ENCODE measurements at places on chromosomes 16 and 17.

- no peak overlapping the region for H3K27ac ChIP-seq
- no peaks in the 10 kb centered on the region for H3K27me3 ChIP-seq
- no peak overlapping the region for H3K4me3 ChIP-seq
- H3K4me1 ChIP-seq = no peaks in the 10 kb centered on the region
These were observed 119.5 kb downstream of the PARN start for GRCh38 chr16:14510581-14510938.

GRCh38 chr17:79536212-79536840 lies 74.5 kb downstream of the RBFOX3 start:
- DNase-seq = no peak
- peaks cover 4% of the 10 kb centered on the region for H3K36me3 ChIP-seq
- H3K4me3 ChIP-seq = no peak overlapping the region
- H3K27me3 ChIP-seq = no peaks in the 10 kb centered on the region
- H3K27ac ChIP-seq = no peak overlapping the region

DNA sequence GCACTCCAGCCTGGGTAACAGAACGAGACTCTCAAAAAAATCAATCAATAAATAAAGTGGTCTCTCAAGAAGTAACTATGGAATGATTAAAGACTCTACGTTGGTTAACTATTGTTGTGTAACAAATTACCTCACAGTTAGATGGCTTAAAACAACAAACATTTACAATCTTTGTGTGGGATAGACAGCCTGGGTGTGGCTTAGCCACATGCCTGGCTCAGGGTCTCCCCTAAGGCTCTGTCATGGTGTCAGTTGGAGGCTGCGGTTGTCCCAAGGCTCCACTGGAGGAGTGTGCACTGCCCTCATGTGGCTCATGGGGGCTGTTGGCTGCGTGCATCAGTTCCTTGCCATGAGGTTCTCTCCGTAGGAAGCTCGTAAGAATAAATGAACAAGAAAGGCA lies 294.5 kb downstream of the SNX29 start:
- H3K27ac ChIP-seq = no peak overlapping the region
- no peaks in the 10 kb centered on the region for H3K27me3 ChIP-seq
- no peak for DNase-seq
- no peaks in the 10 kb centered on the region for H3K4me1 ChIP-seq
- no peaks in the 10 kb centered on the region for H3K36me3 ChIP-seq

DNA sequence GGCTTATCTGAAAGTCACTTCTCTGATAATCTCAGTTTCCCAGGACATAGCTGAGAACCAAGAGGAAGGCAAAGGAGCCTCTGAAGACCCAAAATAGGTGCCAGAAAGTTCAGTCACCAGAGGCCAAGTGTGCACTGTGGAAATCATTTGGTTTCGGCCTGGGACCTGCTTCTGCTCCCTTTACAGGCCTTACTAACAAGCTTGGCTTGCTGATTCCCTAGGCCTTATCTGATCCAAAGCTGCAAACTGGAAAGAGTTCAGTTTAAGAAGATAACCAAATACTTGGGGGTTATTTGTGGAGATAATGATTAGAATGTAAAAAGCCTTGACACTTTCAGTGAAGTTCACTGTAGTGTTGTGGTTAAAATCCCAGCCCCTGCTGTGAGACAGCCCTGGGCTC lies 17.0 kb downstream of the ITGA3 start:
- no peak overlapping the region for H3K4me3 ChIP-seq
- H3K27ac ChIP-seq = no peak overlapping the region
- H3K4me1 ChIP-seq = peaks cover 9% of the 10 kb centered on the region
- H3K27me3 ChIP-seq = peaks cover 6% of the 10 kb centered on the region
- no peak for DNase-seq

DNA sequence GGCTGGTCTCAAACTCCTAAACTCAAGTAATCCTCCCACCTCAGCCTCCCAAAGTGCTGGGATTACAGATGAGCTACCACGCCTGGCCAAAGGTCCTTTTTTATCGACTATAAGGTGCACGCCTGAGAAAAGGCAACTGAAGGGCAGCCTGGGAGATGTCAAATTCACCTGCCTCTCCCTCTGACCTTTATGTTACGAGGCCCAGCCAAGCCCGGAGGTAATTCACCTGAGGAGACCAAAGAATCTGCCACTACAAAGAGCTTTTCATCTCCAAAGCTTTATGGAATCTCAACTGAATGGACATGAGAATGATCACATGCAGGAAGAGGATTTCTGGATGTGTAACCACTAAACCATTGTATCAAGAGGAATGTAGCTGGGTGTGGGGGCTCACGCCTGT lies 37.2 kb downstream of the LYRM1 start:
- H3K36me3 ChIP-seq = no peaks in the 10 kb centered on the region
- H3K4me1 ChIP-seq = no peaks in the 10 kb centered on the region
- no peaks in the 10 kb centered on the region for H3K27me3 ChIP-seq
- H3K27ac ChIP-seq = no peak overlapping the region

GRCh38 chr16:57318240-57318970 lies 33.9 kb upstream of the PLLP start:
- H3K4me3 ChIP-seq = no peak overlapping the region
- no peak for DNase-seq
- H3K4me1 ChIP-seq = peaks cover 4% of the 10 kb centered on the region
- H3K36me3 ChIP-seq = no peaks in the 10 kb centered on the region

DNA sequence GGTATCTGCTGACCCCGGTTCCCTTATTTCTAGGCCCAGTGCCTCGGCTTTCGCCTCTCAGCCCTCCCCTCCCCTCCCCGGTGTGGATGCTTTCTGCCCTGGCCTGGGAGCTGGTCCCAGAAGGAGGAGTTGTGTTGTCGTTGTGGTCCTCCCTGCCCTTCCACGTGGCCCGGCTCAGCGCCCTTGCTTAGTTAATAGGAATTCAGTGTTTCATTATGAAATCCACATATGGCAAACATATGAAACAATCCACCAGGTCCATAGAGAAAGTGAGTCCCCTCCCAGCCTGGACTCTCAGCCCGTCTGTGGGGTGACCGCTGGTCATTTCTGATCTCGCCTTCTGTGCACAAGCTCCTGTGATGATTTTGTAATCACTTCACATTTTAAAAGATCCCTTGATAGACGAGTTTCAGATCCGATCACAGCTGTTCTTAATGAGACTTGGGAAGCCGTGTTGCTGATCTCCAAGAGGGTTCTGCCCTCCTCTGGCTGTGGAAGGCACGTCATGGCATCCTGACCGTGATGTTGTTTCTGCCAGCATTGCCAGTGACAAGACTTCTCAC lies 112.1 kb downstream of the BANP start:
- DNase-seq = no peak
- no peaks in the 10 kb centered on the region for H3K27me3 ChIP-seq
- H3K27ac ChIP-seq = no peak overlapping the region
- H3K4me1 ChIP-seq = peaks cover 41% of the 10 kb centered on the region
- H3K4me3 ChIP-seq = no peak overlapping the region

GRCh38 chr17:41437769-41438168 lies 3.0 kb downstream of the KRT38 start:
- DNase-seq = no peak
- no peak overlapping the region for H3K4me3 ChIP-seq
- H3K36me3 ChIP-seq = no peaks in the 10 kb centered on the region
- H3K27me3 ChIP-seq = no peaks in the 10 kb centered on the region
- H3K4me1 ChIP-seq = no peaks in the 10 kb centered on the region

- no peak overlapping the region for H3K27ac ChIP-seq
- H3K36me3 ChIP-seq = peaks cover 60% of the 10 kb centered on the region
- no peaks in the 10 kb centered on the region for H3K27me3 ChIP-seq
- H3K4me3 ChIP-seq = no peak overlapping the region
These were observed 12.5 kb downstream of the DHODH start for GRCh38 chr16:72021043-72021442.

DNA sequence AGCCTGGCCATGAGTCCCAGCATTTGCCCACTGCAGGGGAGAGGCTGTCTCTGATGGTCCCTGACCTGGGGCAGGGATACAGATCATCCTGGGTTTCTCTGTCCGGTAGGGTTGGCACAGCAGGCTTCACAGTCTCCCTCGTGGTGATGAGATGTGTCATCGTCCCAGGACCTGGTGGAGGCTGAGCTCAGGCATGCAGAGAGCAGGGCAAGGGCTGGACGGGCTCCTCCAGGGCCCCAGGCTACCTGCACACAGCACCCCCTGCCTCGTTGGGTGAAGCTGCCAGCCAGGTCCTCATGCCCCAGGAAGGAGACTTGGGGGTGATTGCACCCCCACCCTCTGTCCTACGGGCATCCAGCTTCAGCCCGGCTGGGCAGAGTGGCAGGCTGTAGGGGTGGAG lies 155.8 kb upstream of the GSE1 start:
- no peaks in the 10 kb centered on the region for H3K36me3 ChIP-seq
- peaks cover 45% of the 10 kb centered on the region for H3K4me1 ChIP-seq
- H3K27me3 ChIP-seq = no peaks in the 10 kb centered on the region

- no peaks in the 10 kb centered on the region for H3K4me1 ChIP-seq
- no peak for DNase-seq
- no peak overlapping the region for H3K4me3 ChIP-seq
- H3K36me3 ChIP-seq = peaks cover 14% of the 10 kb centered on the region
- no peak overlapping the region for H3K27ac ChIP-seq
These were observed 53.0 kb downstream of the GPRC5B start for GRCh38 chr16:19831678-19832077.

- no peak for DNase-seq
- H3K4me3 ChIP-seq = no peak overlapping the region
- H3K27ac ChIP-seq = no peak overlapping the region
- peaks cover 6% of the 10 kb centered on the region for H3K27me3 ChIP-seq
- H3K4me1 ChIP-seq = peaks cover 33% of the 10 kb centered on the region
- no peaks in the 10 kb centered on the region for H3K36me3 ChIP-seq
These were observed 55.3 kb upstream of the RBFOX3 start for GRCh38 chr17:79666111-79666510.

GRCh38 chr17:35167666-35168065 lies 20.0 kb downstream of the UNC45B start:
- H3K4me1 ChIP-seq = no peaks in the 10 kb centered on the region
- no peak overlapping the region for H3K4me3 ChIP-seq
- peaks cover 6% of the 10 kb centered on the region for H3K27me3 ChIP-seq
- no peak overlapping the region for H3K27ac ChIP-seq
- H3K36me3 ChIP-seq = no peaks in the 10 kb centered on the region

- no peaks in the 10 kb centered on the region for H3K36me3 ChIP-seq
- no peaks in the 10 kb centered on the region for H3K27me3 ChIP-seq
- H3K27ac ChIP-seq = no peak overlapping the region
- H3K4me1 ChIP-seq = no peaks in the 10 kb centered on the region
- no peak overlapping the region for H3K4me3 ChIP-seq
These were observed 288.9 kb upstream of the CDH11 start for GRCh38 chr16:65410801-65411200.

- peaks cover 62% of the 10 kb centered on the region for H3K4me1 ChIP-seq
- DNase-seq = no peak
- no peaks in the 10 kb centered on the region for H3K27me3 ChIP-seq
- H3K4me3 ChIP-seq = no peak overlapping the region
- peak overlapping the region; percentile 87 for H3K27ac ChIP-seq
These were observed 16.3 kb upstream of the BCAR1 start for GRCh38 chr16:75267631-75268264.

GRCh38 chr16:70575376-70575775 lies 51.8 kb downstream of the SF3B3 start:
- H3K4me1 ChIP-seq = peaks cover 10% of the 10 kb centered on the region
- H3K27me3 ChIP-seq = no peaks in the 10 kb centered on the region
- DNase-seq = no peak
- H3K36me3 ChIP-seq = peaks cover 37% of the 10 kb centered on the region
- no peak overlapping the region for H3K4me3 ChIP-seq
- H3K27ac ChIP-seq = no peak overlapping the region

- no peaks in the 10 kb centered on the region for H3K36me3 ChIP-seq
- no peak overlapping the region for H3K4me3 ChIP-seq
- H3K4me1 ChIP-seq = peaks cover 25% of the 10 kb centered on the region
- DNase-seq = no peak
These were observed 969 bp upstream of the CETP start for GRCh38 chr16:56960681-56961281.

DNA sequence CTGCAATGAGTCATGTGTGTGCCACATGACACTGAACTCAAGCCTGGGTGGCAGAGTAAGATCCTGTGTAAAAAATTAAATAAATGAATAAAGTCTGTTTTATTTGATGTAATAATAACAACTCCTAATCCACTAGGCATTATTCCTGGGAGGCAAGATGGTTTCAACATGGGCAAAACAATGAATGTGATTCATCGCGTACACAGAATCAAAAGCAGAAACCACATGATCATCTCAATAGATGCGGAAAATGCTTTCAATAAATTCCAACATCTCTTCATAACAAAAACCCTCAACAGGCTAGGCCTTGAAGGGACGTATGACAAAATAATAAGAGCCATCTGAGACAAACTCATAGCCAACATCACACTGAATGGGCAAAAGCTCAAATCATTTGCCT lies 195.4 kb downstream of the CDH11 start:
- H3K27me3 ChIP-seq = no peaks in the 10 kb centered on the region
- H3K4me1 ChIP-seq = no peaks in the 10 kb centered on the region

DNA sequence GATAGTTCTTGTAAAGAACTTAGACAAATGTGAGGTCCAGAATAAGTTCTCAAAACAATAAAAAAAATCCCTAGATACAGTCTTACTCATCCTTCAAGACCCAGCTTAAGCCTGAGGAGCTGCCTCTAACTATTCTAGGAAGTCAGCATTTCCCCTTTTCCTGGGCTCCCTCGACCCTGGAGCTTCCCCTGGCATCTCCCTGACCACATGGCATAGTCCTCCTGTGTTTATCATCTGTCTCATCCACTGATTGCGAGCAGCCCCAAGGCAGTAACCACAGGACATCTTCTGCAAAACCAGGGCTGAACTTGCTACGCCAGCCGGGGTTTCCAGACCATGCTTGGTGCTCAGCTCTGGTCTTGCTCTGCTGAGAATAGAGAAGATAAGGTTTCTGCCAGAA lies 36.7 kb upstream of the NLRP1 start:
- no peak overlapping the region for H3K4me3 ChIP-seq
- no peak for DNase-seq
- H3K27ac ChIP-seq = no peak overlapping the region

DNA sequence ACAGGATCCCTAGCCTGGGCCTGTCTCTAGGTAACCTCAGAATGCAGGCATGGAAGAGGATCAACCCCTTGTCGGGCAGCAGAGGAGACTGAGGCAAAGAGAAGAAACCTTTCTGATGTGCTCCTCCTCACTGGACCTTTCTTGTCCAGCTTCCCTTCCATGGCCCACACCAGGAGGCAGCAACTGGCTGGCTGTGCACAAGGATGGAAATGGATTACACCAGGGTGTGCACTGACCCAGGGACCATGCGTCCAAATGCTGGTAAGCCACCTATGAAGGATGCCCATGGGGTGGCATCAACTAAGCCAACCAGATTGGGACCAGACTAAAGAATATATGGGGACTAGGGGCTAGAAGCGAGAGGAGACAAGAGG lies 83.0 kb downstream of the N4BP1 start:
- H3K4me1 ChIP-seq = peaks cover under 1% of the 10 kb centered on the region
- H3K4me3 ChIP-seq = no peak overlapping the region
- no peak for DNase-seq
- no peaks in the 10 kb centered on the region for H3K27me3 ChIP-seq
- no peaks in the 10 kb centered on the region for H3K36me3 ChIP-seq
- no peak overlapping the region for H3K27ac ChIP-seq

GRCh38 chr17:77294761-77295160 lies 154.0 kb downstream of the SEC14L1 start:
- H3K4me1 ChIP-seq = no peaks in the 10 kb centered on the region
- H3K27me3 ChIP-seq = no peaks in the 10 kb centered on the region
- DNase-seq = no peak

- no peaks in the 10 kb centered on the region for H3K36me3 ChIP-seq
- no peaks in the 10 kb centered on the region for H3K27me3 ChIP-seq
- H3K27ac ChIP-seq = peak overlapping the region; percentile 47
- no peak overlapping the region for H3K4me3 ChIP-seq
- peaks cover 20% of the 10 kb centered on the region for H3K4me1 ChIP-seq
- peak; percentile 66 for DNase-seq
These were observed 46.6 kb downstream of the PECAM1 start for GRCh38 chr17:64343833-64344637.

GRCh38 chr17:83189044-83190003 lies 109.9 kb downstream of the METRNL start:
- no peak for DNase-seq
- no peaks in the 10 kb centered on the region for H3K36me3 ChIP-seq
- no peak overlapping the region for H3K4me3 ChIP-seq
- H3K27me3 ChIP-seq = no peaks in the 10 kb centered on the region
- H3K4me1 ChIP-seq = peaks cover 22% of the 10 kb centered on the region

Data from spinal cord (tissue), 10 donors.